Sigmoid colon (tissue), 7 donors: ENCODE measurements at places on chromosomes 13 and 19. TPM values are rescaled to one million over a fixed set of nuclear protein-coding genes. Genes with fewer than 3 reads are reported as not detected.
A peak's percentile ranks its signal among the peaks of the same experiment; 100 is the strongest.

Gene NAT14
- 6.4 TPM for total RNA-seq

DNA sequence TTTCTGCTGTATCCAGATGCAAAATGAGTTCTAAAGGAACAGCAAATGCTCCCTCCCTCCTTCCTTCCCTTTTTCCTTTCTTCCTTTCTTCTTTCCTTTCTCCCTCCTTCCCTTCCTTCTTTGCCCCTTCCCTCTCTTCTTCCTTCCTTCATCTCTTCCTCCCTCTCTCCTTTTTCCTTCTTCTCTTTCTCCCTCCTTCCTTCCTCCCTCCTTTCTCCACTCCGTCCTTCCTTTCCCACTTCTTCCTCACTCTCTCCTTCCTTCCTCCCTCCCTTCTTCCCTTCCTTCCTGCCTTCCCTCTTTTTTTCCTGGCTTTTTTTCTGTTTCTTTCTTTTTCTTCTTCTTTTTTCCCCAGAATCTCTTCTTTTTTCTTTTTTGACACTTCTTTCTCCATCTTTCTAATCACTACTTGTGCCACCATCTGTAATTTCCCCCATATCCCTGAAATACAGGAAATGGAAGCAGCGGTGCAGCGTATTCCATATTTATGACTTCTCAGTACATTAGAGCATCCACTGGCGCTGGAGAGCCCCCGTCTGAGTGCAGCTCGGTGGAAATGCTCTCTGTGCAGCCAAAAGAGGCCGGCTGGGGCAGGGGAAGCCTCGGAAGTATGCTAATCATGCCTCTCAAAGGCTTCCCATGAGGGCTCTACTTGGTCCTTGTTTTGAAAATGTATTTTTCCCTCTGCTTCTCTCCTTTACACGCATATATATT lies 275.6 kb downstream of the TSHZ3 start:
- DNase-seq = no peak

DNA sequence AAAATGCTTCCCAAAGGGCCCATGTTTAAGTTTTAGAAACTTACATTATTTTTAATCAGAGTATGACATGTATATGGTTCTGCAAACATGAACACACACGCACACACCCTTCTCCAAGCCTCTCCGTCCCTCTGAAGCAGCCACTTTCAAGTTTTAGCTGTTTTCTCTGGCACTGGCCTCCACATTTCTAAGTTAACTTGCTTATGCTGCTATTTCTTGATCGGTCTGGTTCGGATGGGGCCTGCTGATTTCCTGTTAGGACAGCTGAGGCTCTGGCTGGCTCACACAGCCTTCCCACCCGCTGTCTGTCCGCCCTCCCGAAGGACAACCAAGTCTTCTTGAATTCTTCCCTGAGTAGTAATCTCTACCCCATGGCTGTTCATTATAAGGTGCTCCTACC lies 4.4 kb downstream of the SPC24 start:
- no peak for DNase-seq

DNA sequence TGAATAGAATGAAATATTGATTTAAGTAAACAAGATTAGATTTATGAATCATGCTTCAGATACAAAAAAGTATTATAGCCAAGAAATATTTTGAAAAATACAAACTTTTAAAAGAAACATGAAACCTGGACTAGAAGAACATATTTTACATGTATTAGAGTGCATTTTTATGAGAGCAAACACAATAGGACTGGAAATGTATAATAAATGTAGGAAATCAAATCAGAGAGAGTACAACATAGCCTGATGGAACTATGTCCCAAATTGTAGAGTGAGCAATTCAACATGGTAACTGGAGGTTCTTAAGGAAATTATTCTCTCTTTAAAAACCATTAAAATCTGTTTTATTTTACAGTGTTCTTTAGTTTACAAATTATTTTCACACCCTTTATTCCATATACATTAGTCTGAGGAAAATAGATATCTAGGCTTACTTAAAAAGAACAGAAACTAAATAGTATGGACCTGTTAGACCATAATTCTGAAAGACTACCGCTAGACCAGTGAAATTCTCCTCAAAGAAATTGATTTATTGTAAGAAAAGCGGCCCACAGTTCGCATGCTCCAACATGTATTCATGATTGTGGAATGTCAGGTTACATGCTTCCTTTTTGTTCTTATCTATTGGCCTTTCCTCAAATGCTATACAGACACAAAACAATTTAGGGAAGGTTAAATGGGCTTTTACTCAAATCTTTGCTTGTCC lies 1526.5 kb upstream of the SLC10A2 start:
- no peak for DNase-seq

DNA sequence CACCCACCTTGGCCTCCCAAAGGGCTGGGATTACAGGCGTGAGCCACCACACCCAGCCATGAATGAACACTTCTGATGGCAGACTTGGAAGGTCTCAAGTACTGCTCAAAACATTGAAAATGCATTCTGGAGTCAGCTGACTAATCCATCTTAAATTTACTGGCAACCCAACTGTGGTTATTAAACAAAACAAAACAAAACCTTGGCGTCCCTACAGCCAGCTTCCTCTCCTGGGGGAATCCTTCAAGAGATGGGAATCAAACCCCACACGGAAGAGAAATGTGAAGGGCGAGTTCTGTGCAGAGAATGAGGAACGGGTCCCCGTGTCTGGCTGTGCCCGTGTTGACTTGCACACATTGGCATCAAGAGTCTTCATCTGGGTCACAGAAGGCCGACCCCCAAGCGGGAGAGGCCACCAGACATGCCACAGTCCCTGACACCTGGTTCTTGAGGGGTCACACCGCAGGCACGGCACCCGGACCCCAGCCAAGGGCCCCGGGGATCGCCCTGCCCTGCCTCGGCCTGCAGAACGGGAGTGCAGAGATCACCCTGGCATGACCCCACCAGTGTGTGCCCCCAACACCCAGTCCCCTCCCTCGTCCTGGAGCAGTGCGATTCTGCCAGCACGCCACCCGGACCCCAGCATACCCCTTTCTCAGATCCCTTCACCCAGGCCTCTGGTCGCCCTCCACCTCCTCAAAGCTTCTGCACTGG lies 3.2 kb downstream of the MAP2K2 start:
- DNase-seq = no peak

- DNase-seq = peak; percentile 85
These were observed 2.7 kb upstream of the HNRNPL start for GRCh38 chr19:38852231-38853044.
